Left lobe of liver (tissue), 2 donors: ENCODE measurements at places on chromosomes 16 and 17.

GRCh38 chr17:74380086-74380958 is 13.0 kb downstream of the GPR142 start:
- no peak for DNase-seq

DNA sequence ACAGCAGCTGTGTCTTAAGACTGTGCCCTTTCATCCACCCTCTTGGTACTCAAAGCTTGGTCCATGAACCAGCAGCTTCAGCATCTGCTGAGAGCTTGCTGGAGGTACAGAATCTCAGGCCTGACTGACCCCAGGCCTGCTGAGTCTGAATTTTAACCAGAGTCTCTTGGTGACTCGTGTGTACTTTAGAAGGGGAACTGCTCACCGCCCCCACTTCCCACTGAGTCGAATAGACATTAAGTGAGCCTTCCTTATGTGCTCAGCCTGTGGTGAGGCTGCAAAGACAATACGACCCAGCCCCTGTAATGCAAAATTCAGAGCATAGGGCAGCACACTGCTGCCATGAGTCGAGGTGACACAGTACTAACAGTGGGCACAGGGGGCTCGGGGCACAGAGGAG is 662.8 kb downstream of the WWOX start:
- no peak for DNase-seq

DNA sequence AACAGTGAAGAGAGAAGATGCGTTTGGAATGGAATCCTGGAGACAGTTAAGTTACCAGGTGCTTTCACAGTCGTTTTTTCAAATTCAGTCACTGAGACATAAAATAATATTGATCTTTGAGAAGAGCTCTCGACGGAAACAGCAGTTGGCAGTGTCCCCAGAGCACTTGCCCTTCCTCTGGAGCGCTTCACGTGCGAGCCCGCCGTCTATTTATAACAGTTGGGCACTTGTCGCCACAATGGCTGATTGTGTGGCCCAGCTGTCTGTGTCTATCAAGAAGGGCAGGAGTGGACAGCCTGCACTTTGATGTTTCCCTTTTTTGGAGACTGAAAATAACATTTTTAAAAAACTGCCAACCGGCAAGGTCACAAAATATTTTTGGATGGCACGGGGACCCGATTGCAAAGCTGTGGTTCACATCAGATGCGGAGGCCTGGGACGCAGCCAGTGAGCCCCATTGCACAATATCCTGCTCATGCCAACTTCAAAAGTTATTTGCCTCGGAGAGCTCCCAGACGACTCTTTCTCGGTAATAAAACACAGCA is 62.9 kb downstream of the ADCY9 start:
- DNase-seq, result peak; percentile 91

DNA sequence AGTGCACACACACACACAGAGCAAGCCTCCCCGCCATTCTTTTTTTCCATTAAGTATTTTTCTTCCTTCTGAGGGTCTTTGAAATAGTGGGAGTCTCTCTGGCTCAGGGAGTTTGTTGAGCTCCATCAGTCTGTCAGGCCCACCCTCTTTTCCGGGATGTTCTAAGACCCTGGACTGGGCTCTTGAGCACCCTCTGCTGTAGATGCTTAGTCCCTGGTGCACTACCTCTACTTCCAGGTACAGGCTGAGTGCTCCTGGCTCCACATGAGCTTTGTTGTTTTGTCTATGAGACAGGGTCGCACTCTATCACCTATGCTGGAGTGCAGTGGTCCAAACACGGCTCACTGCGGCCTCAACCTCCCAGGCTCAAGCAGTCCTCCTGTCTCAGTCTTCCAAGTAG is 20.7 kb downstream of the LIMD2 start:
- DNase-seq, result no peak

DNA sequence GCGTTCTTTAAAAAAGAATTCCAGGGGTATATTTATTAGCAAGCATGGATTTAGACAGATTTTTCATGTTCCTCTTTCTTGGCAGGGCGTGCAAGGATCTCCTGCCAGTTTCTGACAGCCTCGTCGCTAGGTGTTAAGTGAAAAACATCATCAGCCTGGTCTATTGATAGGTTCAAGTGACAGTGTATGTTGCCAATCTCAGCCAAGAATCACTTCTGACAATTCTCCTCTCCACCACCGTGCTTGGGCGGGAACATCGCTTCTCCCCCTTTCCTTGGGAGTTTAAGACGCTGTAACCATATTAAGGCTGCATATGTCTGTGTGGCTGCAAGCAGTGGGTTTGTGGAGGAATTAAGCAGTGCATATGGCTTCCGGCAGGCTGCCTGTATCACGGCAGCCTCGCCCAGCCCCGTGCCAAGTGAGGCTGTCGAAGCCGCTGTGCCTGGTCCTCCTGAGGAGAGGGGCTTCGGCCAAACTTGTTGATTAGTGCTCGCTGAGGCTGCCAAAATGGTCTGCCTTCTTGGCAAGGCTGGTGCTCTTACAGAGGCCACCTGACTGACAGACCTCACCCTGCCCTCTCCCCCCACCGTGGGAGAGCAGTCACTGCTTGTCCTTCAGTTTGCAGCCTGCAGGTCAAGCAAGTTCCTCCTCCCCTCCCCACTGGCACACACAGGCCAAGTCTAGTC is 132.2 kb upstream of the MPHOSPH6 start:
- no peak for DNase-seq

- DNase-seq, result no peak
Measured at GRCh38 chr17:73007407-73007806, 85.1 kb downstream of the SLC39A11 start.

DNA sequence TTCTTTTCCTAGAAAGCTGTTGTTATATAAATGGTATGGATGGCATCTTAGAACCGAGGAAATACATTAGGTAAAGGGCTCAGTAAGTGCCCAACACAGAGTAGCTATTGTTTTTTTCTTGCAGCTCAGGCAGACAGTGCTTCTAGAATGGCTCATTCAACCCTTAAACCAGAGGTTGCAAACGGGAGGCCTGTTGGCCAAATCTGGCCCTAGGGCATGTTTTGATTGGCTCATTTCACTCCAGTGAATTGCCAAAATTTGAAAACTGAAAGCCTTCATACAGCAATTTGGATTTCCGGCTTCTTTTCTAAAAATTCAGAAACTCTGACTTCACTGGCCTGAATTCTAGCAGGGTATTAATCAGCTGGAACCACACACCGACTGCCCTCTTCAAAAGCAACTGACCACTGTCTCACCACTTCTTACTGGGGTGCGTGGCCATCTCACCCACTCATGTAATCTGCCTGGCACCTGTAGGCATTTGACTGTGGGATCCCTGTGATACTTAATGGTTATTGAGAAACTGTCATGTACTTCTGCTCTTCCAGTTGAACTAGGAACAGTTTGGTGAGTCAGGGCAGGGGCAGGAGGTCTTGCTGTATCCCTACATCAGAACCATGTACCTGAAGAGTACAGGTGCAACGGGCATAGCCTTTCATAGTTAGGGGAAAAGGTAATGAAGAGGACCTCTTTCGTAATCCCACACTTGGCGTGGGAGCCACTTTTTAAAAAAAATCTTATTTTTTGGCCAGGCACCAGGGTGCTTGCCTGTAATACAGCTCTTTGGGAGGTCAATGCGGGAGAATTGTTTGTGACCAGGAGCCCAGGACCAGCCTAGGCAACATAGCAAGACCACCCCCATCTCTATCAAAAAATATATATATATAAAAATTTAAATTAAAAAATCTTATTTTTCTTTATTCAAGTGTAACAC is 53.6 kb upstream of the SCNN1B start:
- no peak for DNase-seq

- no peak for DNase-seq
Measured at GRCh38 chr17:64152428-64153125, 22.6 kb upstream of the ERN1 start.

DNA sequence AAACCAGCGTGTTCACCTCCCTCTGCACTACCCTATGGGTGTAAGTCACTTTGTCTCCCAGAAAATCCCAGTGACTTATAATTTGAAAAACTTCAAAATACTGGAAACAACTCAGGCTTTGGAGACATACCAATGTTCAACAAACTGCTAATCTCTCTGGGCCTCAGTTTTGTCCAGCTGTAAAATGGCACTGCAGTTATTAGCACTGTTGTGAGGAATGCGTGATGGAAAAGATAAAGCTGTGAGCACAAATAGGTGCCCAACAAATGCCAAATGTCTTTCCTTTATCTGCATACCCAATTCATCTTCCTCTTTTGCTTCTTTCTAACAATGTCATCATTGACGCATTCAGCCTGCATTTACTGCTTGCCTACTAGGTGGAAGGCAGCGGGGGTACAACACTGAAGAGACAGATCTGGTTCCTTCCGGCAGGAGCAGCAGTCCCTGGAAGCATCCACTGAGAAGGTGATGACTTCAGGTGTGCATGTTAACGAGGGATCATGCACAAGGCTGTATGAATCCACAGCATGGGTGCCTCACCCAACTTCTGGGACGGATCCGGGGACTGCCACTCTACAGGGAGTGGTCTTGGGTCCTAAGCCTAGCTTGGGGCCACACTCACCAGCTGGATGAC is 63.4 kb downstream of the CYTH1 start:
- no peak for DNase-seq

DNA sequence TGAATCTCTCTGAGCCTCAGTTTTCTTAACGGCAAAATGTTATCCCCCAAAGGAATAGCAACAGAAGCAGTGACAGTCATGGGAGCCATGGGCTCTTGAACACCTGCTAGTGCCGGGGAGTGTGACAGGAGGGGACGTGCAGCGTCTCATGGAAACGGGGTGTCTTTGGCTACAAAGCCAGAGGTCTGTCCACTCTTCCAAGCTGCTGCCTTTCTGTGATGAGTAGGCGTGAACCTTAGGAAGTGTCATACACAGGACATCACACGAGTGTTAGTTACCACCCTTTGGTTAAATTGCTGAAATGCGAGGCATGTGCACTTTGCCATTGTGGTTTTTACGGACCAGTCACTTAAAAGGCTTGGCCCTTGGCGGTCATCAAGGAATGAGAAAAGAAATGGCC is 93.4 kb downstream of the IRF8 start:
- DNase-seq, result no peak

GRCh38 chr16:13743571-13743970 is 176.4 kb upstream of the ERCC4 start:
- no peak for DNase-seq

DNA sequence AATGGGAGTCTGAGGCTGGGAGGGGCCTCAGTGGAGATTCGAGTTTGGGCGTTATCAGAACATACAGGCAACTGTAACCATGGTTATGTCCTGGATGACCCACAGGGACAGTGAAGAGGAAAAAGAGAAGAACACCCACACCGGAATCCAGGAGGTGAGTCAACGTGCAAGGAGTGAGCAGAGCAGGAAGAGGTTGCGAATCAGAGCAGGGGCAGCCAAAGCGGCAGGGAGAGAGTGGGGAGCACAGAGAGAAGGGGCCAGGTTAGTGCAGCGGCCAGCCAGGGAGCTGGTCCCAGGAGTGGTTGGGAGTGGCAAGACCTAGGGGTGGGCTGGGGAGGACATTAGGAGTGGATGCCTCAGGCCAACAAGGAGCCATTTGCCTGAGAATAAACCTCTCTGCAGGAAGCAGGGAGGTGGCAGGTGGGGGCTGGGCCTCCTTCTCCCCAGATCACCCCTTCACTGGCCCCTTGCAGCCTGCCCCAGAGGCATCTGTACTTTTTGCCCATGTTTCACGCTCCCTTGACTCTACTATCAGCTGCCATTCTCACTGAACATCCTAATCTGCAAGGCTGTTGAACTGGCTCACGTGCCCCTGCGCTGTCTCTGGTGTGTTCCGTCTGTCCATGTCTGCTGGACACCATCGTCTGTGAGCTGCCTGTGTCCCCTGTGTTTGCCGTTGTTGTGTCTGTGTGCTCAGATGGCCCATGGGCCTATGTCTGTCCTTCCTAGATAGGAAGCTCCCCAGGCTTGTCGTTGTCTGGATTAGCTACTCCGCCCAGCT is 5.1 kb downstream of the KRT13 start:
- no peak for DNase-seq

- no peak for DNase-seq
Measured at GRCh38 chr16:51430716-51431369, 279.8 kb upstream of the SALL1 start.

- DNase-seq, result peak; percentile 92
Measured at GRCh38 chr17:36544307-36545076, at the start of gene GGNBP2. TSS of gene GGNBP2 (plus strand) at chr17:36544919. CDS start at chr17:36545725, 806 bp downstream.

GRCh38 chr17:29802246-29802645 is 127.8 kb downstream of the SSH2 start:
- no peak for DNase-seq

GRCh38 chr16:28040039-28040438 is 23.5 kb downstream of the GSG1L start:
- no peak for DNase-seq

GRCh38 chr16:53936052-53936451 is 232.1 kb downstream of the FTO start:
- no peak for DNase-seq

- DNase-seq, result no peak
Measured at GRCh38 chr17:83103200-83103942, 24.0 kb downstream of the METRNL start.

DNA sequence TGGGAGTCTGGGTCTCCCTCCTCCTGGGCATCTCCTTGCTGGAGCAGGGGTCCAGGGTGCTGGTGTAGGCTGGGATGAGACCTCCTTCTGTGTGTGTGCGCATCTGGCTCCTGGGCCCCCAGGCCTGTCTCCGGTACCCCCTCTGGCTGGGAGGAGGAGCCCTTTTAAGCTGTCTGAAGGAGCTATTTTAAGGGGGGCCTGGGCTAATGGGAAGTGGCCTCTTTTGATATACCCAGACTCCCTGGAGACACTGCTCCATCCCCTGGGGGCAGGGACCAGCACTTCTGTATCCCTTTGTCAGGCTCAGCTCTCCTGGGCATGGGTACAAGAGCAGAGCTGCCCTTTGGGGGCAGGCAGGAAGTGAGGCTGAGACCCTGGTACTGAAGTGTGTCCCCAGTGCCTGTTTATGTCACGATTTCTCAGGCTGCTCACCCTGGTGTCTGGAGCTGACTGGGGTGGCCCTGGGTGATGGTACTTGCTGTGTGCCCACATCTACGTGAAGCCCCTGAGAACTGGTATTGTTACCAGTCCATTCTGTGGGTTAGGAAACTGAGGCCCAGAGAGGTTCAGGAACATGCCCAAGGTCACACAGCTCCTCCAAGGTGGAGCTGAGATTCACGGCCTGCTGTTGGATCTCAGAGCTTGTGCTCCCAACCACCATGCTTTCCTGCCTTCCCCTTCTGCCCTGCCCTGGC is 6.5 kb downstream of the ADCY7 start:
- no peak for DNase-seq

DNA sequence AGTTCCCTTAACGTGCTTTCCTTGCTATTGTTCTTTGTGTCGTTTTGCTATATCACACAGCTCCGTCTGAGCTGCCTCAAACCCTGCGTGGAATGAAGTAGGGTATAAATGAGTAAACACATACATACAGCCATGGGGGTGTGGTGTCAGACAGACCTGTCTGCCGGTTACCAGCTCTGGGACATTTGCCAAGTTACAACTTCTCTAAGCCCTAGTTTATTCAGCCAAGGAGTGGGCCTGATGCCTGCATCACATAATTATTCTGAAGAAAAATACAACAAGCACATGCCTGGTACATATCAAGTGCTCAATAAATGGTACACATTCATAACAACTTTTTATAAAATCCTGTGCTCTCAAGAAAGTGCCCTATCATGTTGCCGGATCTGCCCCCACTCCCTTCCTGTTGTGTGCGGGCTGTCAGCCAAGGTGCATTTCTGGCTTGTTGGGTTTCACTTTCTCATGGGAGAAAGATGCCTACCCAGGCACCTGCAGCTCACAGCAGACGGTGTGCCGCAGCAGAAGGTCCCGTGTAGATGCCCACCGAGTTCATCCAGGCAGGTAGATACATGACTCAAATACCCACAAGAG is 30.5 kb downstream of the SMPD3 start:
- peak; percentile 58 for DNase-seq
